Astrocyte (in vitro differentiated cells and primary cell): ENCODE measurements at places on chromosomes 7 and 10.

DNA sequence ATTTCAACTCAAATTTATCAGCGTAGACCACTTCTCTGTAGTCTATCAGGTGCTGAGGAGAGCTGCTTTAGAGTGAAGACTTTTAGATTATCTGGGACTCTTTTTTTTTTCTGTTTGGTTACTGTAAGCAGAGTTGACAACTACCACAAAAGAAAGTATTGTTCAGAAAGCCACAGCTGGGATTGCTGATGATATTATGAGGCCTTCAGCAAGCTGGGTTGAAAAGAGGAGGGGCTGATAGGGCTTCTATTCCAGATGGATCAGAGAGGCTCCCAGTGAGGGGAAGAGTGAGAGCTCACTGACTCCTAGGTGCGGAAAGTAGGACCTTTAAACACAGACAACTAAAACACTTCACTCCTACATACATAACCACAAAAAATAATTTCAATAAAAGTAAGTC is 188.5 kb upstream of the FERD3L start:
- no peak for DNase-seq

- DNase-seq, result no peak
Observed at GRCh38 chr7:142914121-142914520, 19.4 kb downstream of the TRPV5 start.

DNA sequence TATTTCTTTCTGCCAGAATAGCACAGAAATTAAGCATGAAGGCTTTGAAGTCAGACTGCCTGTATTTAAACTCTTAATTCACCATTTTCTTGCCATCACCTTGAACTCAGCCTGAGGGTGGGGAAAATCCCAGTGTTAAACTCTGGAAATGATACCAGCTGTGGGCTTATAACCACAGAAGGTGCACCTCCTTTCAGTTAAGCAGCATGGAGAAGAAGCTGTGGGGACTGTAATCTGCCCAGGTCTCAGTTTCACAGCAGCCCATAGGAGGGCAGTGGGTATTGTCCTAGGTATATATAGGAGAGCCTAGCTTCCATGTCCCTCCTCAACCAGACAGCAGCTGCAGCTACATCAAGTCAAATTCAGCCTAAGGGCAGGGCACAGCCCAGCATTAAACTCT is 241.6 kb downstream of the HPSE2 start:
- DNase-seq, result no peak

DNA sequence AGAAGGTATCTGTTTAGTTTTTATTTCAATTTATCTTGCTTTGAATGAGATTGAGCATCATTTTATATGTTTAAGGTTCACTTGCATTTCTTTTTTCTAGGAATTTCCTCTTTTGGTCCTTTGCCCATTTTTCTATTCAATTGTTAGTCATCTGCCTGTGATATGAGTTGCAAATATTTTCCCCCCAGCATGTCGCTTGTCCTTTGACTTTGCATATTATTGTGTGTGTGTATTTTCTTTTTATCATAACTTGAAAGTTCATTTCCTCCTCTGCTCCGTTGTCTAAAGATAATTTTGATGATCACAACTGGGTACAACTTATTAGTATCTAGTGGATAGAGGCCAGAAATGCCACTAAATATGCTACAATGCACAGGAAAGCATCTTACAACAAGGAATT is 132.7 kb upstream of the MDFIC start:
- peak; percentile 19 for DNase-seq

DNA sequence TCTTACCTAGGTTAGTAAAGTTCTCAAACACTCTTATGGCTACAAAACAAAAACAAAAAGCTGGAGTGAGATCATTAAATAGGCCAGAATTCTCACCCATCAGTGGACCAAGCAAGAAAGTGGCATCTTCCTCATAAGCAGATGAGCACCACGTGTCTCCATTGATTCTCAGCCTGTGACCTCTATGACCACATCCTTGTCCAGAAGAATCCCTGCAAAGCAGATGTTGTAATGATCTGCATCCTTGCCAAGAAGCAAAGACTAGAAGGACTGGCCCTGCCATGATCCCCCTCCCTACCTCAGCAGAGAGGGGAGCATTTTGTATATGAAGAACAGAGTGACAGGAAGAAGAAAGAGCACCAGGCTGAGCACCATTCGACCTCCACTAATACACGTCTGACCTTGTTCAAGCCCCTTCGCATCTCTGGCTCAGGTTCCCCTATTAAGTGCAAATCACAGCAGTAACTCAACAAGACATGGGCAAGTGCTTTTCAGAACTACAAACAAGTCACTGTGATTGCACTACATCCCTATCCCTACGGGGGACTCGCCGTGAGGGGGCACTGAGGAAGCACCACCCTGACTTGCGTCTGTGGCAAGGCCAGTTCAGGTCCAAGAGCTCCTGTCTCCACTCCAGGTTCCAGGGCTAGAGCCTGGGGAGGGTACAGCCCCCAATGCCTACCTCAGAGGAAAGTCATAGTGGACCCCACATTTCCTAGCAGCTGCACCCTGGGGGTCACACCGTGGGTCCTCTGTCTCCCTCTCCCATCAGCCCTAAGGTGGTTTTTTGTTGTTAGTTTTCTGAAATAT is 22.2 kb upstream of the RASSF4 start:
- DNase-seq, result no peak

DNA sequence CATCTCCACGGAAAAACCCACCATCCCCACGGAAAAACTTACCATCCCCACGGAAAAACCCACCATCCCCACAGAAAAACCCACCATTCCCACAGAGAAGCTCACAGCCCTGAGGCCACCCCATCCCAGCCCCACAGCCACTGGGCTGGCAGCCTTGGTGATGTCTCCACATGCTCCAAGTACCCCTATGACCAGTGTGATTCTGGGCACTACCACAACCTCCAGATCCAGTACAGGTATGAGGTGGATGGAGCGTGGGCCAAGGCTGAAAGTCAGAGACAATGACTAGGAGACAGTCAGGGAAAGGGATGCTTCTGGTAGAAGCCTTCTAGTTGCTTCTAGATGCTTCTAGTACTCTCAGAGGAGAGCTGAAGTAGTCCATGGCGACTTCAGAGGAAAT is 19.6 kb downstream of the ZAN start:
- no peak for DNase-seq

DNA sequence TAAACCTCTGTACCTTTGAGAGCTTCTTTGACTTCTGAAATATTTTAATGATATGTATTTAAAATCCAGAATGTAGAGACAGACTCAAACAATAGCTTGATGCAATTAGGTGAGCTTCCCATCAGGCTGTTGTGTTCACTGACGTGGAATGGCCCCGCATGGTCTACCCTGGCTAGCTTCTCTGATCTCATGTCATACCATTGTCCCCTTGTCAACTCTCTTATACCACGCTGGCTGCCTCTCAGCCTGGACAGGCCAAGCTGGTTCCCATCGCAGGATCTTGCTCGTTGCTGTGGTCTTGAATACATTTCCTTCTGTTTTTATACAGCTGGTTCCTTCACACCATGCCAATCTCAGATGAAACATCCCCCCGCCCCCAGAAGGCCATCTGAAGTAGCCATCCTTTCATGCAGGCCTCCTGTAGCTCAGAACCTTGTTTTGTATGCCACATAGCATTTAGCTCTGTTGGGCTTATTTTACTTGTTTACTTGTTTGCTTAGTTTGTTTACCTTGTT is 84.2 kb downstream of the FANK1 start:
- DNase-seq, result no peak

DNA sequence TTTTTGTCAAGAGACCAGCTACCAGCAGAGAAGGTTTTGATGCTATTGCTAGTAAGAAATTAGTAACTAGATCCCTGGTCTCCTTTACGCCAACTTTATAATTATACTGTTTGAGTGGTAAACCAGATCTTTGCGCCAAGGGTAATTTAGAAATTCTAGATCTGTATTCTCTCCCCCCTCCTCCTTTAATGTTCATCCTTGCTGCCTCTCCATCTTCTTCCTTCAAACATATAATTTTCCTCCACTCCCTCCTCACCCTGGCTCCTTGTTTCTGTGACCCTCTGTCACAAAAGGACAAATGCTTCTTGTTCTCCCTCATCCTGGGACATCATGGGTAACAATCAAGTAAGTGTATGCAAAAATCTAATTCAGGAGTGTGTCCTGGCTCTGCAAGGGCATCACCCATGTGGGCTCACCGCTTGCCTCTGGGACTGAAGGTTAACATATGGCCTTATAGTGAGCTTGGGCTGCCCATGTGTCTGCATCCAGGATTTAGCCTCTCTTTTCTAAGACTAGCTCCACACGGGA is 121.2 kb downstream of the BAMBI start:
- no peak for DNase-seq

DNA sequence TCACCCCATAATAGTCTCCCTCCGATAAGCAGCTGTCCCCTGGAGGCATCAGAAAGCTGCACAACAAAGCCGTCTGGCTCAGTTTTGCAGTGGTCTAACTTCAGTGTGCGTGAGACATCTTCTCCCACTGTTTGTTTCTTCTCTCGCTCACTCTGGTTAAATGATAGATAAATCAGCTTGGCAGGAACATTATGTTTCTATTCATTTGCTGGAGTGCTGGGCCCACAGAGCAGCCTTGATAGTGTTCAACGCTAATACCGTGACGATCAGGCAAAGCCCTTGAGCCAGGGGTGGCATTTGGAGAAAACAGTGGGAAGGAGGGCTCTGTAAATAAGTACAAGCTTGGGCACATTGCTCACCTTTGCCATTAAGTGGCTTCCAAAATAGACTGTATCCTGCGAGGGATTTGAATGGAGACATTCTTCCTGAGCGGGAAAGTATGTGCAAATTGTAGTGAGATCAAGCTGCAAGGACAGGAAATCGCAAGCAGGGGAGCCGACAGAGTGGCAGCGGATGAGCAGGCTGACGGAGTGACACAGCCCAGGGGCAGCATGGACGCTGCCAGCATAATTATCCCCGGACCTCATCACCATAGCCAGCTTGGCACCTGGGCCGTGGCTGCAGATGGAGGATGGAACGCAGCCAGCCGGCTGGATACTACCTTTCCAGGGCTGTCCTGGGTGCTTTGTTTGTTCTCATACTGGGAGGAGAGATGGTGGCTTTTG is 256.8 kb upstream of the FZD8 start:
- DNase-seq, result no peak

DNA sequence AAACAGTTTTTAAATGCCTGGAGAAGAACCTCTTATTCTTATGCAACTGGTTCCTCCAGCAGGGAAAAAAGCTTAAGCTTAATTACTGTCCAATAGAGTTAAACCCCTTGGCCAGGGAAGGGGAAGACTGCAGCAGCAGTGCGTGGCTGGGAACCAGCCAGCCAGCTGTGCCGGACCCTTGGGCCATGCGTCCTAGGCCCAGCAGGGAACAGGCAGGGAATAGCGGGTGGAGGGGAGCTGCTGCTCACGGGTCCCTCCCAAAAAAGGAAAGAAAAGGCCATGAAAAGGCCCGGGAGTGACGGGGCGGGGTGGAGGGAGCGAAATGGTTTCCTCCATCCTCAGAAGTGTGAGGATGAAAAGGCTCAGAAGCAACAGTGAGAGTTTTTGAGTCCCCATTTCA is 35.2 kb upstream of the HECW1 start:
- DNase-seq, result no peak

GRCh38 chr7:137110535-137110934 is 233.0 kb downstream of the PTN start:
- no peak for DNase-seq

GRCh38 chr10:98720551-98720950 is 273.8 kb upstream of the HPS1 start:
- no peak for DNase-seq

DNA sequence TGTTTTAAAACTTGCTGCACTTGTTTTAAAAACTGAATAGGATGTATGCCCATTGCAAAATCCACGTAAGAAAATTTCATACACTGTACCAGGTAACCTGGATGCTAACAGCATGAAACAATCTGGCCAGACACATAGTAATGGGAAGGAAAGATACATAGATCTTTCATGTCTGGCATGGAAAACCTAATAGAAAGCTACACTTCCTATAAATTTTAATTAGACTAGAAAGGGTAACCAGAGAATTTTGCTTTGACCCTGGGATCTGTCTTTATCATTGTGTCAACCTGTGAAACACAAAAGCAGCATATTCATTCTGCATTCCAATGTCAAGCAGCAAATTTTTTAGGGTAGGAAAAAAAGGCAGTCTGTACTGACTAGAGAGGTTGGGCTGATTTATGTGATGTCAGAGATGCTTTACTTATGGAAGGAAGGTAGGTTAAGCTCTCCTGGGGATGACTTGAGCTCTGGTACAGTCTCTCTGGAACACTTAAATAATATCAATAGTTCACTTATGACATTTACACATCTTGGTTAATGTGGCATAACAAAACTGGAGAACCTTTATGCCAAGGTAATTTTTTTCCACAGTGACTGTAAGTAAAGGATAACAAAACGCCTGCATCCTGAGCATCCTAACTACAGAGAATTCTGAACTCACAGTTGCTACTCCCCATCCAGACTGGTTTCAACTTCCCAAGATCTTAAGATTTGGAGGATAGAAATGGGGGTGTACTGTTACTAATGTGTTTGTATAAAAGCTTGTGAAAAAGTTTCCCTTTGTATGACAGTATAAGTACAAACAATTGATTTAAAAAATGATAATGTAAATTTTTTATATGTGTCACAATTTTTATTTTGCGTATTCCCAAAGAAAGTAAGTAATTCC is 44.7 kb downstream of the DOCK4 start:
- DNase-seq, result no peak

GRCh38 chr7:86918245-86918644 is 141.2 kb downstream of the ELAPOR2 start:
- DNase-seq, result no peak

DNA sequence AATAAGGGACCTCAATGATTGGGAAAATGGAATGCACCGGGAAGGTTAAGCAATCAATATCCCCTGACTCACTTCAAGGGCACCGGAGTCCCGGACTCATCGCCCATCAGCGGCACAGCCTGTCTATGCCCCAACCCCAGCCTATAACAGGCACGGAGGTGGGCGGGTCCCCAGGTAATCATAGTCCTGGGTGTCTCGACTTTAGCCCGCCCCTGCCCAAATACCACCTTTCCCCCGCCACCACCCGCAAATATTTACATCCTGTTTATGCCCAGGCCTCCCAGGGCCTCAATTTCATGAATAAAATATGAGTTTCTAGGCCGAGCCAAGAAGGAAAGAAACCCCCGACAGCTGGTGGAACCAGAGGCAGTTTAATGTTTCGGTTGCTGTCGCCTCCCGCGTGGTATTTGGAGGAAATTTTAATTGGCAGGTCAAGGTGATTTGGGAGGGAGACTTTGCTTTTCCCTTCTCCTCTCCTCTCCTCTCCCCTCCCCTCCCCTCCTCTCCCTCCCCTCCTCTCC is 15.6 kb upstream of the RFC2 start:
- peak; percentile 70 for DNase-seq
